ENCODE measurements at places on chromosomes 1 and 21.
A peak's percentile ranks its signal among the peaks of the same experiment; 100 is the strongest.

- peak overlapping the region; percentile 85 for H3K4me3 ChIP-seq
- peaks cover 41% of the 10 kb centered on the region for H3K4me1 ChIP-seq
- peak overlapping the region; percentile 89 for H3K27ac ChIP-seq
- no peak for DNase-seq
- no peaks in the 10 kb centered on the region for H3K27me3 ChIP-seq
Measured at GRCh38 chr1:226406401-226406881, 1.5 kb downstream of the PARP1 start.

GRCh38 chr21:16137106-16137505 lies 407.3 kb downstream of the USP25 start:
- no peaks in the 10 kb centered on the region for H3K27me3 ChIP-seq
- no peak overlapping the region for H3K27ac ChIP-seq
- no peaks in the 10 kb centered on the region for H3K36me3 ChIP-seq
- no peak for DNase-seq
- H3K4me3 ChIP-seq, result no peak overlapping the region

- H3K27me3 ChIP-seq, result no peaks in the 10 kb centered on the region
- no peak overlapping the region for H3K27ac ChIP-seq
- no peak overlapping the region for H3K4me3 ChIP-seq
- no peak for DNase-seq
- peaks cover 30% of the 10 kb centered on the region for H3K36me3 ChIP-seq
- peaks cover 3% of the 10 kb centered on the region for H3K4me1 ChIP-seq
Measured at GRCh38 chr1:40684669-40685068, 6.8 kb upstream of the NFYC start.

DNA sequence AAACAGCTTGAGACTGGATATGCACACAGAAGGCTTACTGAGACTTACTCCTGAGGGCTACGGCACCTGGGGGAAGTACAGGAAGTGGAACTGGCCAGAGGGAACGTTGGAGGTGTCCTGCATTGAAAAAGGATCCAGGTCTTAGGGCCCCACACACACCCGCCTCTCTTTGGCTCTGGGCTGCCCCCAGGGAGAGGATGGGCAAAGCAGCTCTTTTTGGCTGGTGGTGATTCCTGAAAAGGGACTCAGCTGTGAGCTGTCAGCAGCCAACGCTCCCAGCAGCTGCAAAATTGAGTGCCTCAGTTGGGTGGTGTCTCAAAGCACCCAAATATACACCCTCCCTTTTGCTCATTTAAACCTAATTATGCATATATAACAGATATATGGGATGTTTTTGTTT lies 213.2 kb downstream of the TNR start:
- no peaks in the 10 kb centered on the region for H3K4me1 ChIP-seq
- no peak overlapping the region for H3K27ac ChIP-seq
- peaks cover 9% of the 10 kb centered on the region for H3K27me3 ChIP-seq
- H3K4me3 ChIP-seq, result no peak overlapping the region
- DNase-seq, result no peak

DNA sequence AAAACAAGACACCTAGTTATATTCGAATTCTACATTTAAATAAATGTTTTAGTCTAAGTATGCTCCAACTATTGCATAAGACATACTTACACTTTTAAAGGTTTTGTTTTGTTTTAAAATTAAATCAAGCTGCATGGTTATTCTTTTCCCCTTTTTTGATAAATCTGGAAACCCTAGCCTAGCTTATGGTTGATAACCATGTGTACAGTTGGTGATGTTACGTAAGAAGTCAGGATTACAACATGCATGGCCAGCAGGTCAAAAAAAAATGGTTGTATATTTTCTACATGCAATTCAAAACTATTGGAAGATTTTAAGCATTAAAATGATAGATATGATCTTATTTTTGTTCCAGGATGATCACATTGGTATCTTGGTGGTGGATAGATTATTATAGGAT lies 1600.6 kb downstream of the PLA2G4A start:
- H3K36me3 ChIP-seq, result no peaks in the 10 kb centered on the region
- no peak overlapping the region for H3K4me3 ChIP-seq
- H3K27ac ChIP-seq, result no peak overlapping the region
- H3K4me1 ChIP-seq, result no peaks in the 10 kb centered on the region
- no peak for DNase-seq

GRCh38 chr21:25441835-25442234 lies 165.4 kb downstream of the MRPL39 start:
- H3K4me3 ChIP-seq, result no peak overlapping the region
- DNase-seq, result no peak

DNA sequence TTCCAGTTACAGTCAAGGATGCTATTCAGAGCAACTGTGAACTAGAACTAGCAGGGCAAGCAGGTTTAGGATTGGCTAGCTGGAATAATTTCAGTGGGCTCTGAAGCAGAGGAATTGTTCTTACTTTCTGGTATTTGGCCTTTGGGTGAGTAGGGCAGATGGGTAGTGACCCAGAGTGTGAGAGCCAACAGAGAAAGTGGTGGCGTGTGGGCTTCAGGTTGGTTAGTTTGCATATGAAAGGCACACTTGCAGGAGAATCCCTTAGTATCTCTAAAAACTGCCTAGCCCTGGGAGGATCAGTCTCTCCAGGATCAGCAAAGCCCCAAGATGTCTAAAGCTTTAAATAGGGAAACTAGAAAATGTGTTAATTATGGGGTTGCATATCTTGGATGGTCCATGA lies 67.6 kb upstream of the LRRC8B start:
- H3K4me3 ChIP-seq, result no peak overlapping the region
- DNase-seq, result no peak
- H3K4me1 ChIP-seq, result no peaks in the 10 kb centered on the region
- no peak overlapping the region for H3K27ac ChIP-seq

- H3K27ac ChIP-seq, result no peak overlapping the region
- no peak for DNase-seq
- H3K4me3 ChIP-seq, result no peak overlapping the region
- H3K27me3 ChIP-seq, result no peaks in the 10 kb centered on the region
- peaks cover 10% of the 10 kb centered on the region for H3K4me1 ChIP-seq
- peaks cover 2% of the 10 kb centered on the region for H3K36me3 ChIP-seq
Measured at GRCh38 chr1:246769306-246769705, 45.1 kb downstream of the SCCPDH start.

DNA sequence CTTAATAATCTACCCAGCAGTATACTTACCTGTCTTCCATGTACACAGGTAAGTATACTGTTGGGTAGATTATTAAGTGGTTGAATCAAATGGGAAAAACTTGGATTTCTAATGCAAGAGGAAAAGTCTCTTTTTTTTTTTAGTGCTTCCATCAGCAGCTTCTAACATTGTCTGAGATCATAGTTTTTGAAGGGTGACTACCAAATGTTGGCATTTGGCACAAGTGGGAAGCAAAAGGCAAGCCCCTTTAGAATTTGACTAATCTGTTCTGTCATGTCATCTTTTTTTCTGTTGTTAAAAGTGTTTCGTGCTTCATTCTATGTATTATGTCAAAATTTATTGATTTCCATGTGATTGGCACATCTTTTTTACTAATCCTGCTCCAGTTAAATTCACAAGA lies 547 bp downstream of the FMO1 start:
- no peak for DNase-seq
- no peaks in the 10 kb centered on the region for H3K36me3 ChIP-seq
- no peak overlapping the region for H3K4me3 ChIP-seq
- H3K4me1 ChIP-seq, result peaks cover 16% of the 10 kb centered on the region
- peaks cover 47% of the 10 kb centered on the region for H3K27me3 ChIP-seq

DNA sequence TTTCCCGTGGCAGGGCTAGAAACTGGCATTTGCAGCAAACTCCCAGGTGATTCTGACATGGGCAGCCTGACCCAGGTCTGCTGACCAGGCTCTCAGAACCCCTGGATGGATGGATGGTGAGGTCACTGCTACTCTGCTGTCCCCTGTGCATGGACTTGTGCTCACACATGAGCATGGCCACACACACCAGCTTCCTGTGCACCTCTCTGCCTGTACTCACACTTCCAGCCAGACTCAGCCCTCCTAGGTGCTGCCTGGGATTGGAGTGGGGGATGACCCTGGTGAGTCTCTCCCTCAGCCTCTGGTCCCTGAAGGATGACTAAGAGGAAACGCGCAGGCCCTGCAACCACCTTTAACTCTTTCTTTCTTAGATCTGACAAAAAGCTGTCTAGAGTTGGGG lies 361.1 kb downstream of the HHAT start:
- H3K4me1 ChIP-seq, result peaks cover 10% of the 10 kb centered on the region
- H3K36me3 ChIP-seq, result no peaks in the 10 kb centered on the region
- no peak for DNase-seq
- H3K27ac ChIP-seq, result no peak overlapping the region

DNA sequence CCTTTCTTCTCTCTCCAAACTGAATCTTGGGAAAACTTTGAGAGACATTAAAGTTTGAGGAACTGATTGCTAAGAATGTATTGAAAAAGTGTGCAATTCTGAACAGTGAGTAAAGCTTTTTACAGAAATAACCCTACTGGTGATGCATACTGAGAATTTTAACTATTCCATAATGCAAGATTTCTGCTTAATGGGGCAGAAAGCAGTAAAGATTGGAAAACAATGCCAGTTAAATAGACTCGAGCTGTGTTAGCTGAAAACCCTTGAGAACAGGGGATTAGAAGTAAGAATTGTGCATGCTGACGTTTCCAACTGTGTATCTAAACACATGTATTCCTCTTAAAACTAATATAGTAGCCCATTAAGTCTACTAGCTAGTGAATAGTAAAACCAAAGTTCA lies 1500.2 kb upstream of the PRMT6 start:
- no peaks in the 10 kb centered on the region for H3K4me1 ChIP-seq
- no peak overlapping the region for H3K4me3 ChIP-seq
- H3K36me3 ChIP-seq, result no peaks in the 10 kb centered on the region

DNA sequence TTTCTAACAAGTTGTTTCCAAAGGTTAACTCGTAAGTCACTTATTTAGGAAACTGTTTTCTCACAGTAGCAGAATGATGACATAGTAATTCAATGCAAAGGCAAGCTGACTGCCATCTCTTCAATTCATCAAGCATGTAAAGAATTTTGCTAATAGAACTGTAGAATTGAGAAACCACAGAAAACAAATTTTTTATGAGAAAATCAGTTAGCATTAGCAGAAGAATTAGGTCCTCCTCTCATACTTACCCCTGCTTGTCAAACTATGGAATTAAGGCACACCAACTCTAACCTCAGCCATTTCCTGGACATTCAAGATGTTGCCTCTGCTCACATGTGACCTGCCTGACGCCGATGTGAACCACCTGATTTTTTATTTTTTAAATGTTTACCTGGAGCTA lies 115.2 kb downstream of the LRRC40 start:
- no peak for DNase-seq
- H3K36me3 ChIP-seq, result no peaks in the 10 kb centered on the region
- H3K27ac ChIP-seq, result no peak overlapping the region
- peaks cover 2% of the 10 kb centered on the region for H3K27me3 ChIP-seq
- no peaks in the 10 kb centered on the region for H3K4me1 ChIP-seq

DNA sequence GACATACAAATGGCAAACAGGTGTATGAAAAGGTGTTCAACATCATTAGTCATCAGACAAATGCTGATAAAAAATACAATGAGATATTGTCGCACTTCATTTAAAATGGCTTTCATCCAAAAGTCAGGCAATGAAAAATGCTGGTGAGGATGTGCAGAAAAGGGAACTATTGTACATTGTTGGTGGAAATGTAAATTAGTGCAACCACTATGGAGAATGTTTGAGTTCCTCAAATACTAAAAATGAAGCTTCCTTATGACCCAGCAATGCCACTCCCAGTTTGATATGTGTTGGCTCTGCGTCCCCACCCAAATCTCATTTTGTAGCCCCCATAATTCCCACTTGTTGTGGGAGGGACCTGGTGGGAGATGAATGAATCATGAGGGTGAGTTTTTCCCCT lies 309.7 kb upstream of the ZRANB2 start:
- H3K4me1 ChIP-seq, result no peaks in the 10 kb centered on the region
- no peaks in the 10 kb centered on the region for H3K36me3 ChIP-seq
- no peak overlapping the region for H3K4me3 ChIP-seq
- DNase-seq, result no peak
- H3K27ac ChIP-seq, result no peak overlapping the region

DNA sequence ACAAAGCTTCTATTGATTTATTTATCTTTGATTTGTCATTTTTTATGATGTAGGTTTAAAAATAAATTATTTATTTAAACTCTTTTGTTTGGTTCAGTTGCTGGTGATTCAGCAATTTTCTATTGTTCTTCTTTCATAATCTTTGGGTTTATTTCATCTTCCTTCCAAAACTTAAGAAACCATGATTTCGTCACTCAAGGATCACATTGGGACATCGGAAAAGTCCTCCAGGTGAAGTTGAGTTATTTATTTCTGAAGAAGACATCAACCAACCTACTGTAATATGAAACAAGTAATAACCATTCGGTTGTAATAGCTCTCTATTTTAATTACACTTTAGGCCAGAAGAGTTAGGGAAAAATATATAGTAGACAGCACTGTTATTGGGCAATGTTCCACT lies 23.0 kb upstream of the WLS start:
- H3K4me1 ChIP-seq, result no peaks in the 10 kb centered on the region
- no peaks in the 10 kb centered on the region for H3K36me3 ChIP-seq
- no peak overlapping the region for H3K27ac ChIP-seq

GRCh38 chr1:62040450-62040849 lies 154.2 kb upstream of the L1TD1 start:
- DNase-seq, result no peak
- no peaks in the 10 kb centered on the region for H3K4me1 ChIP-seq
- H3K36me3 ChIP-seq, result no peaks in the 10 kb centered on the region
- H3K27ac ChIP-seq, result no peak overlapping the region
- H3K4me3 ChIP-seq, result no peak overlapping the region
- no peaks in the 10 kb centered on the region for H3K27me3 ChIP-seq

DNA sequence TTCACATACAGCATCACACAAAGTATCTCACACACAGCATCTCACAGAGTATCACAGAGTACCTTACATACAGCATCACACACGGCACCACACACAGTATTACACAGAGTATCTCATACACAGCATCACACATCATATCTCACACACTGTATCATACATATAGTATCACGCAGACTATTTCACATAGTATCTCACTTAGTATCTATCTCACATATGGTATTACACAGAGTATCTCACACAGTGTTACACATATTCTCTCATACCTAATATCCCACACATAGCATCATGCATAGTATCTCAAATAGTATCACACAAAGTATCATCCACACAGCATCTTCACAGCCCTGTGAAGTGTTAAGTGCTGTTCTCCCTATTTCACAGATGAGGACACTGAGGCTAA lies 121.5 kb upstream of the RAB4A start:
- no peak overlapping the region for H3K4me3 ChIP-seq
- no peak for DNase-seq
- H3K27ac ChIP-seq, result no peak overlapping the region
- peaks cover 3% of the 10 kb centered on the region for H3K27me3 ChIP-seq
